ENCODE measurements at places on chromosomes 2 and 18.

DNA sequence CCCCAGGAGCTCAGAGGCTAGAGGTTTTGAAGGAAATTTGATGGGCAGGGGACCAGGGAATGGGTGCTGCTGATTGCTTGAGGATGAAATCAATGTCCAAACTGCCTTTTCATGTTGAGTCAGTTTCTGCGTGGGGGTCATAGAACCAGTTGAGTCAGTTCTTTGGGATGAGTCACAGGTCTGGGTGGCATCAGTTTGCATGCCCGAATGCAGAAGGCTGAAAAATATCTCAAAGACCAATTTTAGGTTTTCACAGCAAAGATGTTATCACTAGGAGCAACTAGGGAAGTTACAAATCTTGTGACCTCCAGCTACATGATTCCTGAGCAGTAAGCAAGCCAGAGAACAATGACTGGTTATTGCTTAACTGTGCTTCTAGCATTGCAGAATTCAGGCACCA is 1135.1 kb upstream of the CRIM1 start:
- DNase-seq = no peak
- H3K27ac ChIP-seq = no peak overlapping the region
- H3K36me3 ChIP-seq = no peaks in the 10 kb centered on the region
- H3K4me3 ChIP-seq = no peak overlapping the region
- H3K27me3 ChIP-seq = no peaks in the 10 kb centered on the region

- H3K4me3 ChIP-seq = no peak overlapping the region
- no peaks in the 10 kb centered on the region for H3K27me3 ChIP-seq
- H3K4me1 ChIP-seq = peaks cover 5% of the 10 kb centered on the region
- no peak for DNase-seq
- H3K36me3 ChIP-seq = no peaks in the 10 kb centered on the region
Measured at GRCh38 chr2:172285760-172286159, 141.6 kb upstream of the ITGA6 start.

- H3K4me3 ChIP-seq = peak within 1 kb of the TSS; percentile 75
- peak; percentile 40 for DNase-seq
- no peak within 1 kb of the TSS for H3K27ac ChIP-seq
Measured at GRCh38 chr2:162073888-162074631, at the start of gene DPP4. Gene DPP4 (minus strand): TSS chr2:162074215. CDS start chr2:162073981, 234 bp downstream.

- H3K27ac ChIP-seq = no peak overlapping the region
- H3K27me3 ChIP-seq = no peaks in the 10 kb centered on the region
- no peak overlapping the region for H3K4me3 ChIP-seq
- DNase-seq = no peak
- no peaks in the 10 kb centered on the region for H3K36me3 ChIP-seq
- H3K4me1 ChIP-seq = peaks cover 7% of the 10 kb centered on the region
Measured at GRCh38 chr18:21735452-21736015, 5.1 kb upstream of the MIB1 start.

DNA sequence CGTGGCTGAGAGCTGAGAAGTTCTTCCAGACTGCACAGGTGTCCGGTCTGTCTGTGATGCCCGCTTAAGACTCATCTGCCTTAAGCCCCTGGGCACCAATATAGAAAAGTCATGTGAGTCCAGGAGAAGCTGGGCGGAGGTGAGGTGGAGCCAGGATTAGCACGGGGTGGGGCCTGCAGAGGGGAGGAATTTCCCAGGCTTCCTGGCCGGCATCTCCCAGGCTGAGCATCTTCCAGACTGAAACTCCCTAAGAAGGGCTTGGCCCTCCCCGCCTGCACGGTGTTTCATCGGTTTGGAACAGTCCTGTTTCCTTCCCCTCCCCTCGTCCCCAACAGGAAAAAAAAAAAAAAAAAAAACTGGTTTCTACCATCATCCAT is 270.3 kb downstream of the ATAD2B start:
- H3K36me3 ChIP-seq = no peaks in the 10 kb centered on the region
- H3K4me3 ChIP-seq = no peak overlapping the region
- no peaks in the 10 kb centered on the region for H3K4me1 ChIP-seq
- H3K27ac ChIP-seq = no peak overlapping the region

- H3K27me3 ChIP-seq = peaks cover 9% of the 10 kb centered on the region
- no peaks in the 10 kb centered on the region for H3K36me3 ChIP-seq
- no peaks in the 10 kb centered on the region for H3K4me1 ChIP-seq
- DNase-seq = no peak
- H3K4me3 ChIP-seq = no peak overlapping the region
- H3K27ac ChIP-seq = no peak overlapping the region
Measured at GRCh38 chr2:17375262-17375661, 143.0 kb downstream of the RAD51AP2 start.

- no peaks in the 10 kb centered on the region for H3K4me1 ChIP-seq
- DNase-seq = no peak
- no peak overlapping the region for H3K27ac ChIP-seq
- H3K36me3 ChIP-seq = no peaks in the 10 kb centered on the region
Measured at GRCh38 chr2:176147210-176147799, 4.0 kb upstream of the HOXD4 start.

DNA sequence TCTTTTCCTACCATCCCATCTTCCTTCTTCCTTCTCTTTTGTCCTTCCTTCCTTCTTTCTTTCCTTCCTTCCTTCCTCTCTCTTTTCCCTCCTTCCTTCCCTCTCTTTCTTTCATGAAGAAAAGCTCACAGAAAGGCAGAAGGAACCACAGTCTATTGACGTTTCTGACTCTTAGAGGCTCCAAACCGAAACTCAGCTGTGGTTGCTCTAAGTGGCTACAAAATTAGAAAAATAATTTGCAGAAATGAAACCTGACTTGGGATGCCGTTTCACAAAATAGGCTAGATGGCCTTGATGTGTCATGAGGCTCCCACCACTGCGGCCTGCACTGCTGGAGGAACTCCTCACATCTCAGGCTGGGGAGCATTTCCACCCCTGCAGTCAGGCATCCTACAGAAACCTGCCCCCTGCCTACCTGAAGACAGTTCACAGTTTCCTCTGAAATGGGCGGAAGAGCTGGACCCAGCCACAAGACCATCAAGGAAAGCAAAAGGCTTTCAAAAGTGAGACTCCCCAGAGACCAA is 165.6 kb downstream of the SMAD7 start:
- H3K27me3 ChIP-seq = no peaks in the 10 kb centered on the region
- peak overlapping the region; percentile 64 for H3K4me3 ChIP-seq
- DNase-seq = peak; percentile 47
- no peaks in the 10 kb centered on the region for H3K36me3 ChIP-seq
- peak overlapping the region; percentile 84 for H3K27ac ChIP-seq

- H3K4me3 ChIP-seq = no peak overlapping the region
- no peaks in the 10 kb centered on the region for H3K27me3 ChIP-seq
- peaks cover 44% of the 10 kb centered on the region for H3K36me3 ChIP-seq
- DNase-seq = no peak
- no peaks in the 10 kb centered on the region for H3K4me1 ChIP-seq
Measured at GRCh38 chr2:232203166-232203891, 175.2 kb upstream of the ALPP start.

- H3K4me3 ChIP-seq = peak overlapping the region; percentile 63
- no peaks in the 10 kb centered on the region for H3K27me3 ChIP-seq
- H3K36me3 ChIP-seq = no peaks in the 10 kb centered on the region
- peaks cover 76% of the 10 kb centered on the region for H3K4me1 ChIP-seq
- peak overlapping the region; percentile 81 for H3K27ac ChIP-seq
Measured at GRCh38 chr18:58536534-58537271, 92.2 kb downstream of the ALPK2 start.

- H3K27me3 ChIP-seq = no peaks in the 10 kb centered on the region
- H3K4me3 ChIP-seq = no peak overlapping the region
- H3K36me3 ChIP-seq = peaks cover 5% of the 10 kb centered on the region
- H3K27ac ChIP-seq = peak overlapping the region; percentile 63
Measured at GRCh38 chr2:164967781-164968228, 12.5 kb upstream of the SLC38A11 start.

GRCh38 chr18:4755848-4756247 is 300.7 kb upstream of the DLGAP1 start:
- no peak for DNase-seq
- H3K36me3 ChIP-seq = no peaks in the 10 kb centered on the region
- H3K4me3 ChIP-seq = no peak overlapping the region
- H3K4me1 ChIP-seq = no peaks in the 10 kb centered on the region

DNA sequence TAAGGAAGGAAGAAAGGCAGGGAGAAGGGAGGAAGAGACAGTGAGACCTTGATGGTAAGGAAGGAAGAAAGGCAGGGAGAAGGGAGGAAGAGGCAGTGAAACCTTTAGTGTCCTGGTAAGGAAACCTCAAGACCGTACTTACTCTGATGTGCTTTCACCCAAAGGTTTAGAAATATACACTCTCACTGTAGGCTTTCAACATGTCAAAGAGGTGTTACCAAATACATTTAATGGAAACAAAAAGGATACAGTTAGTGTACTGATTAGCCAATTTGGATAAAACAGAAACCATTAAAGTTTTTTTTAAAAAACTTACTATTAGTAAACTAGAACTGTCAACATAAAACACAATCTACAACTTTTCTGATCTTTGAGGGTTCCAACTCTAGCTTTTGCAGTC is 7.1 kb downstream of the FBXO15 start:
- H3K4me3 ChIP-seq = no peak overlapping the region
- no peaks in the 10 kb centered on the region for H3K4me1 ChIP-seq
- DNase-seq = no peak
- no peaks in the 10 kb centered on the region for H3K36me3 ChIP-seq
- H3K27me3 ChIP-seq = peaks cover 19% of the 10 kb centered on the region

GRCh38 chr2:202628646-202629198 is 6.0 kb upstream of the FAM117B start:
- no peak overlapping the region for H3K4me3 ChIP-seq
- no peaks in the 10 kb centered on the region for H3K36me3 ChIP-seq
- H3K27me3 ChIP-seq = no peaks in the 10 kb centered on the region
- DNase-seq = no peak

GRCh38 chr2:231687133-231687852 is 21.0 kb upstream of the PTMA start:
- H3K4me1 ChIP-seq = peaks cover 39% of the 10 kb centered on the region
- H3K36me3 ChIP-seq = no peaks in the 10 kb centered on the region

- H3K36me3 ChIP-seq = no peaks in the 10 kb centered on the region
- peaks cover 6% of the 10 kb centered on the region for H3K4me1 ChIP-seq
- H3K4me3 ChIP-seq = no peak overlapping the region
- H3K27ac ChIP-seq = no peak overlapping the region
- DNase-seq = no peak
- H3K27me3 ChIP-seq = no peaks in the 10 kb centered on the region
Measured at GRCh38 chr2:202136526-202136925, 63.5 kb downstream of the KIAA2012 start.

DNA sequence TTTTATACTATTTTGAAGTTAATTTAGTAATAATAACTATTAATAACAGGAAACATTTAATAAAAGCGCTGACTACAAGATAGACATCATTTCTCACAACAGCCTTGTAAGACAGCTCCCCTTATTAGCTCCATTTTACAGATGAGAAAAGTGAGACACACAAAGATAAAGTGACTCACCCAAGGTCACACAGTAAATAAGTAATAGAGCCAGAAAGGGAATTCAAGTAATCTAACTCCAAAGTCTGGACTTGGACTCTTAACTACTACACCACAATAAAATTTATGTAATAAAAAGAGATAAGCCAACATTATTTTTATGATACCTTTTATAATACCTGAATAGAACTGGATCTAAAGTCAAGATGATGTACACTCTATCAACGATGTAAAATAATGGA is 25.3 kb downstream of the EXOC6B start:
- no peak overlapping the region for H3K27ac ChIP-seq
- no peak for DNase-seq
- no peak overlapping the region for H3K4me3 ChIP-seq

DNA sequence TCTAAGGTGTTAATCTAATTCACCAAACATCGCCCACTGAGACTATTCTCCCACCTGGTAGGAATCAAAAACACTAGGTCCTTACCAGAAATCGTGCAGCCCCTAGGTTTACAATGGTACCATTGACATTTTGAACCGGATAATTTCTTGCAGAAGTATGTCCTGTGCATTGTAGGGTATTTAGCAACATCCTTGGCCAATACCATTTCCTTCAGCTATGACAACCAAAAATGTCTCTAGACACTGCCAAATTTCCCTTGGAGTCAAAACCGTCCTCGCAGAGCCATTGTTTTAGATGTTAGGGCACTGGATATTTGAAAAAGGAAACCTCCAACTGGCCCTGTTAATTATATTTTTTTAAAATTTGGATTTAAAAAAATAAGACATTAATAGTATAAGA is 3.8 kb downstream of the VPS54 start:
- no peak overlapping the region for H3K27ac ChIP-seq
- H3K36me3 ChIP-seq = peaks cover 6% of the 10 kb centered on the region
- DNase-seq = no peak
- H3K4me1 ChIP-seq = peaks cover 35% of the 10 kb centered on the region

DNA sequence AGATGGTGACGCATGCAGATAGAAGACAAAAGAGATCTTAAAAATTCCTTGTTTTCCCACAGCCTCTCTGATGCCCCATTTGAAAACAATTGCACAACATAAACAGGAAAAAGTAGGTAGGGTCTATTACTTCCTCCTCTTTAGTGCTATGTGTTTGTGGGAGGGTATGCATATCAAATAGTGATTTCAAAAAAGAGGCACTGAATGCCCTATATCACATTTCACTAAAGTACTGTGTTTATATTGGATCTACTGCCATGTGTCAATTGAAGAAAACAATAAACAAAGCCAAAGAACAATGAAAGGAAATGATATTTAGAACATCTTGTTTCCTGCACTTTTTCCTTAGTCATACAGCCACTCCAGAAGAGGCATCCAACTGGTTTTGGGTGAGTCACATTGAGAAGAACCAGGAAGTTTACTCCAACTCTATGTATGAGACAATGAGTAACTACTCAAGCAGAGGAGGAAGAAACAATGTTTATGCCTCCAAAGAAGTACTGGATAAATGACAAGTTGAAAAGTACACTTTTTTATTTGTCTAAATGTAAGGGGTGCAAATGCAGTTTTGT is 583.6 kb downstream of the FBXO15 start:
- no peak for DNase-seq
- H3K27ac ChIP-seq = no peak overlapping the region
- no peaks in the 10 kb centered on the region for H3K4me1 ChIP-seq

- H3K4me1 ChIP-seq = peaks cover 14% of the 10 kb centered on the region
- no peak overlapping the region for H3K4me3 ChIP-seq
- H3K27ac ChIP-seq = no peak overlapping the region
- H3K36me3 ChIP-seq = no peaks in the 10 kb centered on the region
Measured at GRCh38 chr2:113276216-113276760, 2.4 kb downstream of the PAX8 start.

DNA sequence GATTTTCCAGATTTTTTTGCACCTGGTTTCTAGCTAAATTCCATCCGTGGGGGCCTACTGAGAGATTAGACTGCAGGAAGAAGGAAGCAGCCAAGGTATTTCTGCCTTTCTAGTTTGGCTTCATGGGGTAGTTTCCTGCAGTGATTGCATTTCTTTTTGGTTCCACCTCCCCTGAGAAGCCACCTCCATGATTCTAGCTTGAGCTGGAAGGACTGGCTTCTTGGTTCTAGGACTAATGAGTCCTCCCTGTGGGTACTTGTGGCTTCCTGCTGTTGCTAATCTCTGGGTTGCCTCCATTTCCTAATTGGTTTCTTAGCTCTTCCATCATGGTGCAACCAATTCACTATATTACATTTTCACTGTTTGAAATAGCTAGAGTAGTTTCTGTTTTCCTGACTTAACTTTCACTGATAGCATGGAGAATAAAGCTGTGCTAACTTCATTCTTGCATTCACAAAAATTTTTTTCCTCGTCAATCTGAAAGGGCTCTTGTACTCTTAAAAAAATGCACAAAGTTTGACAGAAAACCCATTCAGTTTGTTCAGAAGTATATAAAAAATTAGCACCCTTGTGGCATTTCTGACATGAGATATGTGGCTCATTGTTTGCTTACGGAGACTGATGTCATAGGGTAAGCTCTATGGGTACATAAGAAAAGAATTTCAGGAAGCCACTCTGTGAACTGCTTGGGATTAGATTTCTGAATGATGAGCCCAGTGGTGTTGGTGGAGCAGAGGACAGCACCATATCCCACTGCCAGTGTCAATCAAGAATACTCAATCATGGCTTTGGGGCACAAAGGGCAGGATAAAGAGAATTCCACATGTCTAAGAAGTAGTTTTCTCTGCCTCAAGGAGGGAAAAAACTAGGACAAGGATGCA is 242.8 kb upstream of the RBMS1 start:
- peaks cover 6% of the 10 kb centered on the region for H3K27me3 ChIP-seq
- no peaks in the 10 kb centered on the region for H3K4me1 ChIP-seq
- no peaks in the 10 kb centered on the region for H3K36me3 ChIP-seq
- no peak for DNase-seq
- no peak overlapping the region for H3K27ac ChIP-seq
